Left lobe of liver (tissue), 2 donors: ENCODE measurements at places on chromosomes 5 and 9.

DNA sequence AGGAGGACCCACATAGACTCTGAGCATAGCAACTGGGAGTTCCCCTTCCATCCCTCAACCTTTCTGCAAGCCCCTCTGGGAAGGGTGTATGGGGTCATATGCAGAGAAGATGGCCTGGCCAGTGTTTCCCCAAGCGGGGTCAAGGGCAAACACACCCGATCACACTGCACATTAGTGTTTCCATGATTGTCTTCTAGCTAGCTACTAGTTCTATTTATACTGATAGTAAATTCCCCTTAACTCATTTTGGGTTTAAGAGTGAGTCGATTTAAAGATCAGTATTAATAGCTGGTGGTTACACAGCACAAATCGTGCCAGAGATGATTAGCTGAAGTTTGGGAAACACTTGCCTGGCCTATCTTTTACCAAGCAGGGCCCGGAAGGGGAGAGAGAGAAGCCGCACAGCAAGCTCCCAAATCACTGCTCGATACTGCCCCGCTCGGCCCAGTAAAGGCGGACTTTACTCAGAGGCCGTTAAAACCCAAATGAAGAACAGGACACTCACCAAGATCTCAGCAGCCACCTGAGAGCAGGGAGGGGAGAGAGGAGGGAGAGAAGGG lies 29.4 kb upstream of the TNIP1 start:
- no peak for DNase-seq

GRCh38 chr9:15843316-15843715 lies 290.5 kb downstream of the CCDC171 start:
- no peak for DNase-seq

DNA sequence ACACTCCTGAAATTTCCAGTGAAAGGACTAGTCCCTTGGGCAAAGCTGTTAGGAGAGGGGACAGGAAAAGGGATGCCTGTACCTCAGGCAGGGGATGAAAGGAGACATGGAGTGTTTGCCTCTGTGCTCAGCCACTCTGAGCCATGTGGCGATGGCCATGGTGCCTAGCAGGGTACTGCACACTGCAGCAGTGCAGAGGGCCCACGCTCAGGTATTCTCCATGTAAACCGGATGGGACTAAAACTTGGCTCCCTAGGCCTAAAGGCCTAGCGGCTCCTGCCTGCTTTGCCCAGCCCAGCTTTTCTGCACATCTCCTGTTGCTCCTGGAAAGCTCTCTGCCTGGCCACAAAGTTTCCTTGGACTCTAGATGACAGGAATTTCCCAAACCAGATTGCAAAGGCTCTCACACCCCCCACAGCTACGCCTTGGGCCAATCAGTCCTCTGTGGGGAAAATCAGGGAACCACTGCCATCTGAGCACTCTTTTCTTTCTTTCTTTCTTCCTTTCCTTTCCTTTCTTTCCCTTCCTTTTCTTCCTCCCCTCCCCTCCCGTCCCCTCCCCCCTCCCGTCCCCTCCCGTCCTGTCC lies 44.3 kb downstream of the HABP4 start:
- no peak for DNase-seq

DNA sequence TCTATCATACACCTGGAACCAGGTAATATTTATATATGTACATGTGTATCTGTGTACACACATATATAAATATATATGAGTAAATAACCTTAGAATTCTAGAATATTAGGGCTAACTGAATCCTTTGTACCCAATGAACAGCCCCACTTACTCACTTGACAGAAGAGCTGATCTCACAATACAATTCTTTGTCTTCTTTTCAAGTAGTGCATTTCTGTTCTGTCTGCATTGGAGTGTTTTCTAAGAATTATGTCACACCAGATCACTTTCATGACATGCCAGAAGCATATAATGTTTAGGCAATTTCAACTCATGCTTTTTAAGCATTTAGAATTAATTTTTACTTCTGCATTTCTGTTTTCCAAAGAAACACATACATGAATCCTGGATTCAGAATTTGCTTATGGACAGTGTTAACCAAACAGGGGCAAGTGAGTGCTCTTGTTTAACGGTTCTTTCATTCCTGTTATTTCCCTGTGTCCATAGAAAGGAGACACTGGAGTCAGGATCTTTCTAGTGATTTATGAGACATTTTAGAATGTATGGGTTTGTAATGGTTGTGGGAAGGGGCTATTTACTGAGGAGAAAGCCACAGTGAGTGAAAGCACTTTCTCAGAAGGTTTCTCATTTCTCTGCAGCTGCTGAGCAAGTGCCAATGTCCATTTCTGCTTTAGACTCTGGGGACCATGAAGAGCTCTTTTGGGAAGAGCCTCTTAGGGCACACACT lies 123.2 kb downstream of the RMI1 start:
- no peak for DNase-seq

DNA sequence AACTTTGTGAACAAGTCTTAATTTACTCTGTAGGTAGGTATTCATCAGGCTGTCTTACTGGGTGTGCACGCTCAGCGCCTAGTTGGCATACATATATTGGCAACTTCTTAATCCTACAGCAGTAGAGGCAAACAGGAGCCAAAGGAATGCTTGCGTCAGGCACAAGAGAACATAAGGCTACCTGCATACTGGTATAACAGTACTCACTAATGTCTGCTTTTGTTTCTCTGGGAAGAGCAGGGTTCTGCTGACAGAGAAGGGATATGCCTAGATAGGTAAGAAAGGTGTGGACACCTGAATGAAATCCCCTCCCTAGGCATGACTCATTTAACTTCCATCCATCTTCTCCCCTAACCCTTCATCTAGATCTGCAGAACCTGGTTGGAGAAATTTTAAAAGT lies 40.1 kb downstream of the ELL2 start:
- no peak for DNase-seq

- DNase-seq, result no peak
These were observed 109.9 kb upstream of the CPEB4 start for GRCh38 chr5:173778152-173778782.

DNA sequence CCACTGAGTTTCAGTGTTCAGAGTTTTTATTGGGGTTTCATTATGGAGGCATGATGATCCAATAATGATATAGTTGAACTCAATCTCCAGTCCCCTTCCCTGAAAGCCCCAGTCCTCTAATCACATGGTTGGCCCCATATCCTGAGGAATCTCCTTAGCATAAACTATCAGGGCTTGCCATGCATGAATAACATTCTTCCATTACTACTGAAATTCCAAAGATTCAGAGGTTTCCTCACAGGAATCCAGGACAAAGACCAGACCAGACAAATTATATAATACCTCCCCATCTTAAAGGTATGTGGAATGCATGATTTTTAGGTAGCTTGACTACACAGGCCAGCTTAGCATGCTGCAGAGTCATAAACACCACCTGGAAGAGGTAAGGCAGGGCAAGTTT lies 15.5 kb upstream of the LRRTM2 start:
- DNase-seq, result no peak

DNA sequence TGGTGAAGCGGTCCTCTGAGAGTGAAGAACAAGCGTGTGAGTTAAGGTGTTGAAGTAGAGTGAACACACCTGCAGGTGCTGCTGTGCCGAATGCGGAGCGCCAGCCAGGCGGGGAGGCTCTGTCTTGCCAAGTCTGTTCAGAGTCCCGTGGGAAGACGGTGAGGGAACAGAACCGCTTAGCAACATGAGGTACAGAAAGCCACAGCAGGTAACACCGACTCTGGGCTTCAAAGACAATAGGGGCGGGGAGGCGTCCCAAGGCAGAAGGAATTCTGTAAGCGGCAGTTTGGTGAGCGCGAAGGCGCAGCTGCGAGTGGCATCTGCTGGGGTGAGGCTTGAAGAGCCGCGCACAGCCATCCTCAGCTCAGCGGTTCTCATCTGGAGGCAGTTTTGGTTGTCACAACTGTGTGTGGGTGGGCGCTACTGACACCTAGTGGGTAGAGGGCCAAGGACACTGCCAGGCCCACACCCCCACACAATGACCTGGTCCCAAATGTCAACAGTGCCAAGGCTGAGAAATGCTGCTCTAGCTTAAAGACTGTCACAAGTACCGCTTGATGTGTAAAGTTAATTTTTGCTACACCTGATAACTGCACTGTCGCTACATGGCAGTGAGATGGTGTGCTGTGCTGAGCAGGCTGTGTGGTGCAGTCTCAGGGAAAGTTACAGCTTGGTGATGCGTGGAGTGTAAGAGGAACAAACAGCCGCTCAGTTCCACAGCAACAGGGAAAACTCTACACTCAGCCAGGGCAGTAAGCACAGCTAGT lies 67.4 kb upstream of the TBC1D9B start:
- DNase-seq, result no peak

- DNase-seq, result no peak
These were observed 15.8 kb downstream of the FBXW11 start for GRCh38 chr5:171990713-171991015.

DNA sequence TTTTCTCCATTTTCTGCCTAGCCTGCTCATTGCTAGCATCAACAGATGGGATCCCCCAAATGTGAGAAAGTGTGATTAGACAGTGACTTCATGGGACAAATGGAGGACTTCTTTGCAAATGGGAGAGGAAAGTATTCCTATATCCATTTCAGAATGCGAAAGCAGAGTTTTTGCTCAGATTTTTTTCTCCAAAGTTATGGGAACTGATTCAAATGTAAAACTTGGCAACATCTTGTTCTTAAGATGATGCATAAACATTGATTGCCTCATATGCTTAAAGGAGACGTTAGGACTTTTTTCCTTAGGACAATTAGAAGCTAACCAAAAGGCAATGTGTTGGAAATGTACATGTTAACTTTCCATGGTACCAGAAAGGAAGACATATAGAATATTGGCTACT lies 704.3 kb upstream of the ZNF608 start:
- no peak for DNase-seq

DNA sequence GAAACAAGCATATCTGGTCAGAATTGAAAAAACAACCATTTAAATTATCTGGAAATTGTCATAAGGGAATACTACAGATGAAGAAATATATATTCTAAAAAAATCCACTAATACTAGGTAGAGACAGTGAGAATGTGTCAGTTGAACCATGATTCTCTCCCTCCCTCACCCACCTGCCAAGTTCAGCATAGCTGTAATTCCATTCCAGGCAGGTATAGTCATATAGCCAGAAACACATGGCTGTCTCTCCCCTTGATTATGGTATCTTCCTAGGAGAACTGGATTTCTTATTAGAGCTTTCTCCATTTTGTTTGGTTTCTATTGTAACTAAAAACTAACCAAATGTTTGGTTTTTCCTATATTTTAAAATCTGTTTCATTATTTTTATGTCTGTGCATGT lies 509.2 kb downstream of the CDH10 start:
- no peak for DNase-seq

- no peak for DNase-seq
These were observed 90.3 kb upstream of the FBXL17 start for GRCh38 chr5:108472237-108472636.

DNA sequence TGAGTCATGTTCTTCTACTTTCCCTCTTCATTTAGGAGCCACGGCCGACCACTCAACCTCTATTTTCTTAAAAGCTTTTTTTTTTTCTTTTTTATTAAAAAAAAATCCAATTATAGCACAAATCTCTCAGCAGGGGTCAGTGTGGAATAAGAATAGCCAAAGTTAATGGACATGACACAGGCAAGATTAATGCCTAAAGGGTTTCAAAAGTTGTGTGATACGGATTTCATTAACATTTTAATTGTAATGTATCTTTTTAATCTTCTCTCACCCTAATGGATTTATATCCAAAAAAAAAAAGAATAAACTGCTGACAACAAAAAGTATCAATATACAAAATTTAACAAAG lies 5.4 kb downstream of the NACC2 start:
- no peak for DNase-seq
